ENCODE measurements at places on chromosomes 5 and 9. TPM values are rescaled to one million over a fixed set of nuclear protein-coding genes. Genes with fewer than 3 reads are reported as not detected.

The TEX48 gene
- not detected for total RNA-seq

The SLC36A3 gene
- total RNA-seq: not detected

The CARD9 gene
- 1.5 TPM for total RNA-seq

The BAAT gene
- 0.34 TPM for total RNA-seq

The GABRB2 gene
- total RNA-seq: not detected

The AKNA gene
- total RNA-seq: 3.9 TPM

The IL3 gene
- total RNA-seq: not detected

The FOXD4L3 gene
- not detected for total RNA-seq

The PCDHB16 gene
- 0.05 TPM for total RNA-seq

The MPDZ gene
- total RNA-seq: 8.9 TPM

The EPB41L4B gene
- total RNA-seq: 21.3 TPM

The GDA gene
- total RNA-seq: 1.2 TPM

The GARIN3 gene
- total RNA-seq: not detected

The LRRC19 gene
- total RNA-seq: not detected

The HAVCR2 gene
- 0.39 TPM for total RNA-seq

The TXNDC8 gene
- not detected for total RNA-seq

The TMEM215 gene
- 0.03 TPM for total RNA-seq

Measured in A549 treated with GW870086 at 1 μM for 4 hours (cell line).